CD4-positive, alpha-beta memory T cell (primary cell): ENCODE measurements at places on chromosomes 16 and 17. TPM values are rescaled to one million over a fixed set of nuclear protein-coding genes. Genes with fewer than 3 reads are reported as not detected.

DNA sequence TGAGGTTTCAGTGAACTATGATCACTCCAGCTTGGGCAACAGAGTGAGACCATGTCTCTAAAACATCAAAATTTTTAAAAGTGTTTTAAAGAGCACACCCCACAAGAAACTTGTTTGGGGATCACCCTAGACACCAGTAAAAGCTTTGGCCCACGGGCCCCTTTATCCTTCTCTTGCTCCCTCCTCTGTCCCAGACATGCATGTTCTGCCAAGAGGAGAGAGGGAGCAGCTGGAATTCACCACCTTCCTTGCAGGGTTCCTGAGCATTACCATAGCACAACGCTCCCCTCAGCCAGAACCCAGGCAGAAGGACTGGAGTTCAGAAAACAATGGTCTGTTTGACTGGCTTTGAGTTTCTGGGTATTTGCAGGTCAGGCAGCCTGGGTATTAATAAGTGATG, 214.3 kb upstream of the CDH5 start:
- no peak for DNase-seq

DNA sequence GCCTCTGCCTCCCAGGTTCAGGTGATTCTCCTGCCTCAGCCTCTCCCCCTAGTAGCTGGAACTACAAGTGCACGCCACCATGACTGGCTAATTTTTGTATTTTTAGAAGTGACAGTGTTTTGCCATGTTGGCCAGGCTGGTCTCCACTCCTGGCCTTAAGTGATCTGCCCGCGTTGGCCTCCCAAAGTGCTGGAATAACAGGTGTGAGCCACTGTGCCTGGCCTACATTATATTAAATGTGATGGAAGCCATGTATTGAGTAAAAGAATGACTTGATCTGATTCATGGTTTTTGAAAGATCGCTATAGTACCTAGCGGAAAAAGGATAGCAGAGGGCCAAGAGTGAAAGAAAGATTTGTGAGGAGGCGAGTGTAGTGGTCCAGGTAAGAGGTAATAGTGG, 2.7 kb upstream of the PPM1D start:
- DNase-seq: no peak

GRCh38 chr17:1620486-1620885, 8.1 kb downstream of the SLC43A2 start:
- no peak for DNase-seq

GRCh38 chr17:45315648-45316433, 979 bp downstream of the MAP3K14 start:
- DNase-seq: no peak

DNA sequence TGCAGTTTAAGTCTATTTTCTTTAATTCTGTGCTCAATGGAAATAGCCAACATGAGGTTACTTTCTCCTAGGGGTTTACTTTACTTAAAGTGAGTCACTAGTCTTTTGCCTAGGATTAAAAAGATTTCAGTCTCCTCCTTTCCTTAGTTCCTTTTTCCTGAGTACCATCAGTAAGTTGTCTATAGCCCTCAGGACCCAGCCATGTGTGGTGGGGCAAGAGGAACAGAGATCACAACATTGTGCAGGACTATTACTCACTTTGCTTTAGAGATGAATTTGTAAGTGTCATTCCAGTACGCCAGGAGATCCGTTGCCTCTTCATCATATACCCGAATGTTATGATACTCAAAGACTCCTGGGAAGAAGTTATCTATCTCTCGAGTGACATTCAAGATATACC, 27.7 kb upstream of the CORO6 start:
- DNase-seq: no peak

- no peak for DNase-seq
Measured at GRCh38 chr16:70419384-70420327, 19.2 kb downstream of the ST3GAL2 start.

DNA sequence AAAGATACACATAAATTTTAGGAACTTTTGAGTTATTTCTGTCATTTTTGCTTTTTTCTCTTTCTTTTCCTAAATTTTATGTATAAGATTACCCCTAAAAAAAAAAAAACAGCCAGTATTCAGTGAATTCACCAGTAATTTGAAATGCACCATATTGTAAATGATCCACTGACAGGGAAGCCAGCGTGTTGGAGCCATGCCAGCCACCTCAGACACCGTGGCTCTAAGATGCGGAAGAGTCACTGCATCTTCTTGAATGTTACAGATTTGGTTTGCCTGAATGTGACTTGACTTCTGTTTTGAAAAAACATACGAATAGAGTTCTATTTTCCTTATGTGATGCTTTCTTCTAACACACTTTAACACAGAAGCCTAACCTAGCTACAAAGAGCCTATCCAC, 37.4 kb downstream of the CLUAP1 start:
- no peak for DNase-seq

- DNase-seq: no peak
Measured at GRCh38 chr16:61763013-61763412, 273.2 kb downstream of the CDH8 start.

DNA sequence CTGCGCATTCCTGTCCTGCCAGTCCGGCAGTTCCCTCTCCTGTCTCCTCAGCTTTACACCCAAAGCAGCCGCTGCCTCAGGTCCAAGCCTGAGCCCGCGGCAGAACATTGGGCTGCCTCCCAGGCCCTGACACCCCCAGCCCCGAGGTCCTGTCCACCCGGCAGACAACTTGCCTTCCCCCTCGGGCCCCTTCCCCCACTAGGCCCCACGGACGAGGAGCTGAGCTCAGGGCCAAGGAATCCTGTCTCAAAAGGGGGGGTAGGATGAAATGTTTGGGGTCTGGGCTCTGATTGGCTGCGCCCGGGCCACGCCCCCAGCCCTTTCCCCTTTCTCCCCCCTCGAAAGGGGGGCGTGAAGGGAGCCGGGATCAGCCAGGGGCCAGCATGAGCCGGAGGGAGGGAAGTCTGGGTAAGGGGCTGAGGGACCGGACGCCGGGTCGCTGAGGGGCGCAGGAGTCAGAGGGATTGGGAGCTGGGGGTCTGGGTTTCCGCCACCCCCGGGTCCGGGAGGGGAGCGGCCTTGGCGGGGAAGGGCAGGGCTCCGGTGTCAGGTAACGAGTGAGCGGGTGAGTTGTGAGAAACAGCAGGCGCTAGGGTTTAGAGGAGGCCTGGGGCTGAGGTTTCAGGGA, at the start of gene CTF1:
CTF1 (plus strand) TSS at position 354 of the 628 bp plus-strand sequence; CDS start at position 384, 30 bp downstream.
- DNase-seq: no peak

DNA sequence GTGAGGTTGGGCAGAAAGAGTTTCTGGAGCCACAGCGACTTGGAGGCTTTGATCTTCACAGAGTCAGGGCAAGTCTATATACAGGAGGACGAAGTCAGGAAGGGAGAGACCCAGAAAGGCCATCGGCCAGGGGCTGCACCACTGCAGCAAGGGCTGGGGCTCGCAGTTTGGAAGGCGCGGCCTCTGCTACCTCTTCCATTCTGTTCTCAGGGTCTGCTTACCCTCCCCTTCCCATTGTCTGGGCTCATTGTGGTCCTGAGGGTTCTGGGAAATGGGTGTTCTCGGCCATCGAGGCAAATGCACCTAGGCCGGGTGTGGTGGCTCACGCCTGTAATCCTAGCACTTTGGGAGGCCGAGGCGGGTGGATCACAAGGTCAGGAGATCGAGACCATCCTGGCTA, 16.0 kb downstream of the ST6GALNAC1 start:
- no peak for DNase-seq

GRCh38 chr17:73610331-73610911, 33.8 kb downstream of the SDK2 start:
- DNase-seq: no peak

- no peak for DNase-seq
Measured at GRCh38 chr16:30548416-30549253, 9.5 kb downstream of the ZNF764 start.

DNA sequence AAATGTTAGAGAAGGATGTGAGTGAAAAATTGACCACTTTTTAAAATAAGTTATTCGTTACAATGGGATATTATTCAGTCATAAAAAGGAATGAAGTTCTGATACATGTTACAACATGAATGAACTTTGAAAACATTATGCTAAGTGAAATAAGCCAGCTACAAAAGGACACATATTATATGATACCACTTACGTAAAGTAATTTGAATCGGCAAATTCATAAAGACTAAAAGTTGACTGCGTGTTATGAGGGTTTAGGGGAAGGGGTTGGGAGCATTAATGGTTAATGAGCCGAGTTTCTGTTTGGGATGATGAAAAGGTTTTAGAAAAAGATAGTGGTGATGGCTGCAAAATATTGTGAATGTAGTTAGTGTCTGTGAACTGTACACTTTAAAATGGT, 73.1 kb downstream of the USP32 start:
- no peak for DNase-seq

- DNase-seq: no peak
Measured at GRCh38 chr16:66295213-66295612, 71.3 kb upstream of the CDH5 start.

DNA sequence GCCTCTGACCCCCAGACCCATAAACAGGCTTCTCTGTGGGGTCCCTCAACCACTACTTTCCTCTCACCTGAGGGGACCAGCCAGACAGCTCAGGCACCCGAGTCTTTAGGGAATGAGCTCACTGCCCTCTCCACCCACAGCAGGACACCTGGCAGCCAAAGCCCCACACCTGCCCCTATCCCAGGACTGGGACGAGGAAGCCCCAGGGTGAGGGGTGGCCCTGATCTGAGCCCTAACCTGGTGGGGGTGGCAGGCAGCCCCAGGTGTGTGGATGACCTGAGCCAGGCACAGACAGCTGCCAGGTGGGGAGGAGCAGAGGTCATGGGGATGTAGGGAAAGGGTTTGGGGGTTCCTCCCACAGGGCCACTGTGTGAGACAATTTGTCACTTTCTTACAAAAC, 1.7 kb upstream of the TEX19 start:
- no peak for DNase-seq

- DNase-seq: no peak
Measured at GRCh38 chr17:6097005-6097279, 26.8 kb downstream of the WSCD1 start.

DNA sequence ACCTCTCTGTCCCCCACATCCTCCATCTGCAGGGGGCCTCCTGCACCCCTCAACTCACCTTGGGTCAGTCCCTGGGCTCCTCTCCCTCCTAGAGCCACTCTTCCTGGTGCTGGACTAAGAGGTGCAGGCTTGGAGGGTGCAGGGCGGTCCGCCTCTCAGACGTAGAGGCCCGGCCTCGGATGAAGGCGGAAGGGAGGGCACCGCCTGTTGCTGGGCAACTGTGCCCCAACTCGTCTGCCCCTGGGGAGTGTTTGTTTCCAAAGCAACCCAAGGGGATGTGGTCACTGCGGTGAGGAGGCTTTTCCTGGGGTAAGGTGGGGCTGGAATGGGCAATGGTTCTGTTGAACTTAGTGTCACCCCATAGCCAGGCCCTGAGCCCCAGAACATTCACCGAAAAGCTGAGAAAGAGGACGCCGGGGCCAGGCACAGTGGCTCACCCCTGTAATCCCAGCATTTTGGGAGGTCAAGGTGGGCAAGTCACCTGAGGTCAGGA, at the start of gene C16orf54:
C16orf54 (minus strand) TSS at position 138 of the 493 bp plus-strand sequence. CDS start 1,039 bp downstream, outside the sequence.
- DNase-seq: peak; percentile 98

- no peak for DNase-seq
Measured at GRCh38 chr17:79930062-79930876, 91.0 kb upstream of the CBX4 start.

Gene CORO7
- total RNA-seq: 176 TPM

Gene PPM1E
- total RNA-seq: not detected
